ENCODE measurements at places on chromosomes 6 and 20. TPM values are rescaled to one million over a fixed set of nuclear protein-coding genes. Genes with fewer than 3 reads are reported as not detected.

- no peaks in the 10 kb centered on the region for H3K36me3 ChIP-seq
- H3K27me3 ChIP-seq: peaks cover 7% of the 10 kb centered on the region
- H3K4me1 ChIP-seq: peaks cover 16% of the 10 kb centered on the region
- DNase-seq: peak; percentile 53
- peak within 1 kb of the TSS; percentile 41 for H3K4me3 ChIP-seq
- no peak within 1 kb of the TSS for H3K27ac ChIP-seq
Measured at GRCh38 chr6:42960243-42961019, at the start of gene GNMT. Gene GNMT, plus strand, starts transcription at chr6:42960754. Its CDS starts 14 bp downstream, at chr6:42960768.

DNA sequence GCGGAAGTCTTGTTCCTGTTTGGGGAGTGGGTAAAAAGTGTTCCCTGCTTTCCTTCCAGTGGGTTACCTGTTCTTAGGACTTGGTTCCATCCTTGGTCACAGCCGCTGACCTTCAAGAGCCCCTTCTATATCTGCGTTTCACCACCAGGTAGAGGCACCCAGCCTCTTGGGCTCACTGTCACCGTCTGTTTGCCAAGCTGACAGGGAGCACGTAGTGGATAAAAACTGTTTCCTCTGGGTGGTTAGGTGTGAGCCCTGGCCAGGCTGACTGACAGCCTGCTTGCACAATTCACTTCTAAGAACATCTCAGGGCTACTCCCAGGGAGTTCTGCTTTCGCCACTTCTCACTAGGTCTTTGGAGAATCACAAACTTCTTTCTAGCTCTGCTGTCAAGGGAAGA is 1.8 kb upstream of the JPH2 start:
- no peak overlapping the region for H3K4me3 ChIP-seq
- peaks cover 35% of the 10 kb centered on the region for H3K27me3 ChIP-seq
- no peak for DNase-seq
- H3K27ac ChIP-seq: no peak overlapping the region

DNA sequence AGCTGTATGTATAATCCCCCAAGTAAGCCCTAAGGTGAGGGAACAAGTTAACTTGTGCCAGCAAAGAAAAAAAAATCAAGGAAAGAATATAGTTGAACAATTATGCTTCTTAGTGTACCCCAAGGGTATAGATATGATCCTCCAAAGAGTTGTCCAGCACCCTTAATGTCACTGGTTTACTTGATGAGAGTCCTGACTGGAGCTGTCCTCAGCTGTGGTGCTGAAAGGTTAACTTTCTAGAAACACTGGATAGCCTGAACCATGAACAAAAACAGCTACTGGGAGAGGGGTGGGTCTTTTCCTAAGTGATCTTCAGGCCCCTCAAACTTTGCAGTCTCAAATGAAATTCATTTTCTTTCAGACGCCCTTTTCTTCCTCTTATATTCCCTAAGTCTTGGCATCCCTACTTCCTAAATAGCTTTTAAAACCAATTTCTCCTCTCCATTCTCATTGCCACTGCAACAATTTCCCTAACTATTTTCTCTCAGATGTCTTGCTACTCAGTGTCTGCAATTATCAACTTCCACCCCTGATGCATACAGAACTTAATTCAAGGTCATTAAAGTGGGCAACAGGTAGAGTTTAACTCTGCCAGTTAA is 83.5 kb upstream of the PROKR2 start:
- H3K27me3 ChIP-seq: no peaks in the 10 kb centered on the region
- H3K4me1 ChIP-seq: no peaks in the 10 kb centered on the region
- H3K27ac ChIP-seq: no peak overlapping the region
- no peak for DNase-seq

DNA sequence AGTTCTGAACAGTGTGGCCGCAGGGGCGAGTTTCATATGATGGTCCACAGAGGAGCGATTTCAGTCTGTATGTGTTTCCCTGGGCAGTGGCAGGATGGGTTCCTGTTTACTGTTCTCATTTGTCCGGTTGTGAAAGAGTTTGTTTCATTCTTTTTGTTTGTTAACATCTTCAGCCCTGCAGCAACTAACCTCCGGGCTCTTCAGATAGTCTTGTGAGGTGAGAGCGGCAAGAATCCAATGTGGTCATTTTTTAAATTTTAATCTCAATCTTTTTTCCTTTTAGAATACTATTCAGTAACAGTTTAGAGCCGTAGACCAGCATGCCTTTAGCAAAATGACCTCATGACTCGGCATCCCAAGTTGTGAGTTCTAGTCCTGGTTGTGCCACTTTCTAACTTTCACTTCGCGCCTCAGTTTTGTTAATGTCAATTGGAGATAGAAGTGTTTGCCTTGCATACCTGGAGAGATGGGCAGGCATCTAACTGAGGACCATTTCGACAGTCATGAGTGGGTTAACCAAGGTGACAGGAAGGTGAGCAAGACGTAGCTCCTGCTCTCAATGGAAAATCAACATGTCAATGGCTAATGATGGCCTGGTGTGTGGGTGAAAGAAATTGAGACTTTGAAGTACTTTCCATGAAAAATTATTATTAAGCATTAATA is 38.5 kb upstream of the PXDC1 start:
- no peaks in the 10 kb centered on the region for H3K27me3 ChIP-seq
- H3K4me1 ChIP-seq: peaks cover 33% of the 10 kb centered on the region
- no peak overlapping the region for H3K4me3 ChIP-seq
- H3K36me3 ChIP-seq: no peaks in the 10 kb centered on the region
- H3K27ac ChIP-seq: no peak overlapping the region
- no peak for DNase-seq

DNA sequence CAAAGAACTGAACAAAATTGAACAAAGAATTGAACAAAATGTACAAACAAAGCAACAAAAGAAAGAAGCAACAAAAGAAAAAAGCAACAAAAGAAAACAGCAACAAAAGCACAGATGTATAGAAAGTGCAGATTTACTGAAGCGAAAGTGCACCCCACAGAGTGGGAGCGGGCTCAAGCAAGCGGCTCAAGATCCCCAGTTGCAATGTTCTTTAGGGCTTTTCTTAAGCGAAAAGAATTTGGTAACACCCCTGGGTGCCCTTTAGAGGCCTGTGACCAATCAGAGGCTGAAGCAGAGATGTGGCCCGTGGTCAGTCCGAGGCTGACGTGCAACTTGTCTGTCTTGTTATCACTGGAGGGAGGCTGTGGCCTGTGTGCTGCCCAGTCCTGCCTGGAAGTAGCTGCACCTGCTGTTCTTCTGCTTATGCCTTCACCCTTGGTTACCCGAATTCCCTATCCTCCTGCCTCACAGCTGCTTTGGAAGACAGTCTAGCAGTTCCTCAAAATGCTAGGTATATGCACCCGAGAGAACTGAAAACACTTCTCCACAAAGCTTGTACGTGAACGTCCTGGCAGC is 13.2 kb upstream of the KIF25 start:
- H3K27ac ChIP-seq: no peak overlapping the region
- H3K4me1 ChIP-seq: no peaks in the 10 kb centered on the region
- no peak overlapping the region for H3K4me3 ChIP-seq
- no peak for DNase-seq
- no peaks in the 10 kb centered on the region for H3K36me3 ChIP-seq

- H3K27me3 ChIP-seq: peaks cover 4% of the 10 kb centered on the region
- H3K36me3 ChIP-seq: no peaks in the 10 kb centered on the region
- H3K4me1 ChIP-seq: peaks cover 15% of the 10 kb centered on the region
Measured at GRCh38 chr6:13874191-13874549, 50.6 kb upstream of the RNF182 start.

DNA sequence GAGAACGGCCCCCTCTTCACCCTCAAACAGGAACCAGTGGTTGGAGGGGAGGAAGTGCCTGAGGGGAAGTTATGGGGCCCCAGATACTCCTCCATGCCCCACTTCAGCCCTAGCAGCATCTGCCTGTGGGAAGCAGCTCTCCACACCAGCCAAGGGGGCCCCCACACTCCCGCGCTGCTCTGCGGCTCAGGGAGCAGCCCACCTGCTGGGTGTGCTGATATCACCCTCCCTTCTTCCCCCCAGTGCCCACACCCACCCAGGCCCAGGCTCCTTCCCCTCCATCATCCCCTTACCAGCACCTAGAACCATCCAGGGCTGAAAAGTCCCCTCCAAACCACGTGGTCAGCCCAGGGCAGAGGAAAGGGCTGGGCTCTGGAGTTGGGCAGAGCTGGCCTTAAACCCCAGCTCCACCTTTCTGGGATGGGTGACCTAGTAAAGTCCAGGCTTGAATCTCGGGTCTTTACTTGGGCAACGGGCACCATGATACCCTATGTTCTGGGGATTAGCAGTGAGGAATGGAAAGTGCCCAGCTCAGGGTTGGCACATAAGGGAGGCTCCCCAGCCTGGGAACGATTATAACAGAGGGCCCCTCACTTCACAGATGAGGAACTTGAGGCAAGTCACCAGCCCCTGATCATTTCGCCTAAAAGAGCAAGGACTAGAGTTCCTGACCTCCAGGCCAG is 663 bp downstream of the LST1 start:
- peaks cover 2% of the 10 kb centered on the region for H3K36me3 ChIP-seq
- H3K27ac ChIP-seq: peak overlapping the region; percentile 87
- DNase-seq: peak; percentile 81
- H3K27me3 ChIP-seq: no peaks in the 10 kb centered on the region

Gene MSH5
- total RNA-seq: 49.9 TPM

Gene SIRPD
- not detected for total RNA-seq

DNA sequence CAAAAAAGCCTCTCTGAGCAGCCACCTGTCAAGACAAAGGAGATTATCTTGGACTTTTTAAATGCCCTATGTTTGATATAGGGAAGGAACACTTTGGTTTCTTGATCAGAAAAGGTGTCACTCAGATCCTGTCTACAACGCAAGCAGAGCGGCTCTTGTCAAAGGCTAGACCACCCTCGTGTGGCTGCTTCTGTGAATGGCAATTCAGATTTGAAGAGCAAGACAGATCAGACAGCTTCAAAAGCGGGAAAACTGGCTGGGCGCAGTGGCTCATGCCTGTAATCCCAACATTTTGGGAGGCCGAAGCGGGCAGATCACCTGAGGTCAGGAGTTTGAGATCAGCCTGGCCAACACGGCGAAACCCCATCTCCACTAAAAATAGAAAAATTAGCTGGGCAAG is 10.1 kb upstream of the NXT1 start:
- DNase-seq: no peak
- H3K4me3 ChIP-seq: no peak overlapping the region
- H3K27ac ChIP-seq: no peak overlapping the region
- H3K4me1 ChIP-seq: no peaks in the 10 kb centered on the region

DNA sequence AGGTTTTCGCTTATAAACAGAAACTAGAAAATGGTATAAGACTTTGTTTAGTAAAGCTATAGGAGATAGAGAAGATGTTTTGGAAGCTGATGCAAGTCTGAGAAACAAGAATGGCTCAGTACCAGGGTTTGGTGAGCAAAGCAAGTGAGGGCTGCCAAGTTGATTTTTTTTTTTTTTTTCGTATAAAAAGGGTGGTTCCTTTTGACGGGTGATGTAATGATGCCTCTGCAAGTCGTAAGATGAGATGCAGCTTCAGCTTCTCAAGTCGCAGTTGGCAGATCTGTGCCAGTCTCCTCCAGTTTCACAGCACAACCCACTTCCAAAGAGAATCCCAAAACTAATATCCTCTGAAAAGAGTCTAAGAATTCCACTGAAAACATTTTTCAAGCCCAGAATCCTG is 252.8 kb upstream of the CDH4 start:
- H3K4me3 ChIP-seq: no peak overlapping the region
- H3K36me3 ChIP-seq: no peaks in the 10 kb centered on the region
- no peaks in the 10 kb centered on the region for H3K4me1 ChIP-seq

Gene REM1
- total RNA-seq: not detected

DNA sequence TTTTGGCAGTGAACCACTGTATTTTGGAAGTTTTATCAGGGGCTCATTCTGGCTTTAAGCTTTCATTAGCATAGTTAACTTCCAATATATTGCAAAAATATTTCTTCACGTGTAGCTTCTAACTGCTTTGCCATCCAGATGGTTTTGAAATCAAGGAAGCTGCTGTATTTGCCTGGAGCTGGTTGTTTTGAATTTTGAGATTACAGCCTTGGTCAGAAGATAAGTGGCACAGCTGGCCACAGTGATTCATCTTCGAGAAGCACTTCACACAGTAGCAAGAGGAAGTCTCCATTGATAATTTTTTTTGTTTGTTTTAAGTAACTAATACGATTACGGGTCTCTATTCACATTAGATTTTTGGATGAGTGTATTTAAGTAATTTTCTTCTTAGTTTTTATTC is 3.8 kb downstream of the APCDD1L start:
- no peaks in the 10 kb centered on the region for H3K4me1 ChIP-seq

Measured in B cell (primary cell).